Activated T-helper 1 cell treated with anti-CD3 and anti-CD28 coated beads, Interleukin-2, amount 50 U/mL, for 16 hours (primary cell): ENCODE measurements at places on chromosomes 4 and X.

GRCh38 chrX:149718757-149719156, 6.9 kb downstream of the MAGEA11 start:
- no peak for DNase-seq

DNA sequence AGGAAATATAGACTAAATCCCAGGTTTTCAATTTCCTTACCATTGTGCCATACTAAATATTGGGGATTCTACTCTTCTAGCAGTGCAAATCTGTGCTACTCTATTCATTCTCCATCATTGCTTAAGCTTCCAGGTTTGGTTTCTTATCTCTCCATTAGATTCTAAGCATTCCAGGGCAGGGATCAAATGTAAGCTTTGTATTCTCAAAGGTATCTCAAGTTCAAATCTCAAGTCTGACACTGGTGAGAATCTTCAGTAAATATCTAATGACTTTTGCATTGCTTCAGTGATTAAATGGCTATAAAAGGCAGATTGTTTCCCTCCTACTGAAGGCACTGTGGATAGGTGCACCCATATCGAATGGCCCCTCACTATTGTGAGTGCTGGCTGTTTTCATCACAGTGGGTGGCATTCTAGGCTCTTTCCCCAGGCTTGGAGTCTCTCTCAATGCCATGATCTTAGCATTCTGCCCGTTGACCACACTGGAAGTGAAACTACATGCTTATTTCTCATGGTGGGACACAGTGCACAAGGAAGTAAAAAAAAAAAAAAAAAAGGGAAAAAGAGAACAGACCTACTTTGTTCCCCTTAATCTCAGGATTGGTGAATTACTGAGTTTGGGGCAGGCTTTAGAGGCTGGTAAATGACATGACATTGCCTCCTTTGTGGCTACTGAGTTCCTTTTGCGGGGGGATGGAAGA, 28.7 kb downstream of the FAM9C start:
- DNase-seq = no peak

DNA sequence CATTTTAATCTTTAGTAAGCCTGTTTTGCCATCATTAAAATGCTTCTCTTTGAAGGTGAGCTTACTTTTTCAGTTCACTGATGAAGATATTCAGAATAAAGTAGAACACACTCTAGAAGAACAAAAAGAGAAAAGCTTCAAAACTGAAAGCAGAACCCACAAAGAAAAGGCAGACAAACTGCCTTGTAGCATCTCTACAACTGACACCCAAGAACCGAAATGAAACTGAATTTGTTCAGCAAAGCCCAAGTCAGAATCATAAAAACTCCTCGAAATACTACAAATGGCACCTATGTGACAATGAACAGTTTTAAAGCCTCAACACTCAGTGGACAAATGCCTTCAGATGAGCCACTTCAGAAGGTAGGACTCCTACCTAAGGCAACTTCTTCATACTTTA, 83.6 kb downstream of the MAML3 start:
- no peak for DNase-seq

- no peak for DNase-seq
Measured at GRCh38 chr4:118335324-118335723, 17.5 kb downstream of the PRSS12 start.

DNA sequence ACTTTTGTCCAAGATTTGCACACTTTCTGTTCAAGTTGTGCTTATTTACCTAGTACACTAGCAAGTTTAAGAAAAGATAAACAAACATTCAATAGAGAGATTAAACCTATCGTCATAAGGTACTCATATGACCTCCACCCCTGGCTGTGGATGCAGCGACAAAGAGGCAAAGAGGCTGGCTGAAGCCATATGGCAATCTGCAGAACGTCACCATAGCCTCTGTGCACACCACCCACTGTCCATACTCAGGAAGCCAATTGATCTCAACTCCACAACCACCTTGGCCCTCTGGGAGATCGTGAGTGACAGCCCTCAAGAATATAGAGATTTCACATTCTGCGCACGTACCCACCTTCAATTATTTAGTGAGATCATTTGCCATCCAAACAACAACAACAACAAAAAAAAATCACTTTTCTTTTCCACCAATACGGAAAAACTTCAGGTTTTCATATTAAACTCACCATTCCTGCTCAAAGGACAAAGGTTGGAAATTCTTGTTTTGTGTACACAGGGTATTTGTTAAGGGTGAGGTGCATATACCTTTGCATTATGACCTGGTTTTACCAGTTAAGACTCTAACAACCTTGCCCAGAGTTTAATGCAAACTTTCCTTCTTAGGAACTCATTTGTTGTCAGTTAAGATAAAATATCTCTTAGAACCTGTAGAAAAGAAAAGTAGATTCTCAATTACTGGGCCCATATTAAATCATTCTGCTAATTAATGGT, 243.0 kb upstream of the FSTL5 start:
- no peak for DNase-seq

GRCh38 chr4:4831825-4832224, 27.6 kb upstream of the MSX1 start:
- DNase-seq = no peak

GRCh38 chrX:72028701-72029470, 102.8 kb downstream of the RTL5 start:
- DNase-seq = no peak

DNA sequence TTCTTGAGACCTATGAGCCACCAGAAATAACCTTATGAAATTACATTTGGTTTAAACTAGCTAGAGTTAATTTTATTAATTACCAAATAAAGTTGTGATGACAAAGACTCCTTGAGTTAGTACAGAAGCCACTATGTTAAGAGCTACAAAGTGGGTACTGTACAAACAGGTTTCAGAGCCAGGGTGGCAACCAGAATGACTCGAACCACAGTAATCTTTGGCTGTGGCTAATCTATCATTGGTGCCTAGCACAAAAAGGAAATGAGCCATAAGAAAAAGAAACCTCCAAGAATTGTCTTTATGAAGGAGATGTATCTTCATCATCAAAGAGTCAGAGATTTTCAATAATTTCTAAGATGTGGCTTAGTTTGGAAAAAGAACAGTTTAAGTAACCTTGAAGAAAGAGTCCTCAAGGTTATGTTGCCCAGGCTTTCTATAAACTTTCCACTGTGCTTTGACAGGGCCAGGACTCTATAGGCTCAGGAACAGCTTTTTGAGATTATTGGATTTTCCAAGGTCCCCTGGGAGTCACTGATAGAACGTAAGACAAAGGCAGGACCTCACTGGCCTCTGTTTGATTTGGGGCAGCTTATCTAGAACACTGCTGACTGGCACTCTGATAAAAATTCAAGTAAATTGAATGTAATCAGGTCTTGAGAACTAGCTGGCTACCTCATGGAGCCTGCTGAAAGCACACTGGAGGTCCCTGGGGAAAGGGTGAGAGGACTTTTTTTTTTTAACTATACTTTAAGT, 777.7 kb downstream of the STIM2 start:
- no peak for DNase-seq

DNA sequence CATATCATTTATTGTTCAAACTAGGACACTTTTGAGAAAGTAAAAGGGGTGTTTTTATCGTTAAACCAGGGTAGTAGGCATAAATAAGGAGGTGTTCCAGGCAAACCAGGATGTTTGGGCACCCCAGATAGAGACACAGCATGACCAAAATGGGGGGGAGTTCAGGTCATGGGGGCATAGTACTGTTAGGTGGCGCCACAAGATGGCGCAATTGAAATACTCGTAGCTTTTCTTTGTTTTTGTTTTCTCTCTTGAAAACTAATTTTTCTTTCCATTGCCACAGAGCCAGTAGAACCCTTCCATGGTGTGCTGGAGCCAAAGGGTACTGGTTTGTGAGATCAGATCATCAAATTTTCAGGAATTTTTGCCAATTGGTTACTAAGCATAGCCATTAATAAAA, 283.4 kb downstream of the BCOR start:
- no peak for DNase-seq

DNA sequence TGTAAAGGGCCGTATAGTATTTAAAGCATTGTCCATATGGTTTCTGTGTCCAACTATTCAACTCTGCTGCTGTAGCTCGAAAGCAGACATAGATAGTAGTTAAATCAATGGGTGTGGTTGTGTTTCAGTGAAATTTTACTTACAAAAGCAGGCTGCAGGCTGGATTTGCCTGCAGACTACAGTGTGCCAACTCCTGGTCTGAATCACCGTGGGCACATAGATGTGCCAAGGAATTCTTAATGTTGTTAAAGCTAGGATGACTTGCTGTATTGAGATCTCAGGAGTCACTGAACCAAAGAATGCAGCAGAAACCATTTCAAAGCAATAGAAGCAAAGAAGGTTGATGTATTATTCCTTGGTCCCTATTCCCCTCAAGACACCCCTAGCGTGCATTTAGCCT, 379.0 kb downstream of the STIM2 start:
- DNase-seq = no peak

DNA sequence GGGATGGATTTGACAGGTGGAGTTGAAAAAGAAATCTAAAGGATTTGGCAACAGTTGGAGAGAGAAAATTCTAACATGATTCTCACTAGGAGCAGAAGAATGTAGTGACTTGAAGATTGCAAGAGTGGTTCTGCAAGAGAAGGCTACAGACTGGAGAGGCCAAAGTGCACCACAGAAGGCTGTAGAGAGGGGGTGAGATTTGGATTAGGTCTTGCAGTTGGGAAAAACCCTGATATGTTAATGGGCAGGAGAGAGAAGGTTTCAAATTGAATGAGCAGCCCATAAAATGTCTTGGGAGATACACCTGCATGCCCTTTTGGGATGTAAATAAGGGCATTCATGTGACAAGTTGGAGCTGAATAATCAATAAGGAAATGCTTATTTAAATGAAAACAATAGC, 14.7 kb upstream of the VEGFD start:
- no peak for DNase-seq

DNA sequence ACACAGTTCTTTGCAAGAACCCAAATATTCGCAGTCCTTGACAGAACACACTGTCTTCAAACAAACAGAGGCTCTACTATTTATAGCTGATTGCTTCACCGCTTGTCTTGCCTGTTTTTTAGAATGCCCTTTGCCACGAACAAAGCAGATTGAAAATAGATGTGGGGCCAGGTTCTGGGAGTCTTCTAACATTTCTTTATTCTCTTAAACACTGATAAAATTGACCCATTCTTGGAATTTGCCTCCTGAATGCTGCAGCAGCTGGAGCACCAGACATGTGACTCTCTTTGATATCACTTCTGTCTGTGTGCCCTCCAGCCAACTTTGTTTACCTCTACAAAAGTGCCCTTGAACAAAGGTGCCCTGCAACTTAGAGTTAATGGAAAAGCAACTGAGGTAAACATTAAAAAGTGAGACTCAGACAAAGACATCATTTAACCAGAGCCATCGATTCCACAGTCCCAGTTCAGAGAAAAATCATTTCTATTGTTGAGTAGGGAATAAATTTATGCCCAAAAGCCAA, 64.2 kb upstream of the SPP1 start:
- DNase-seq = no peak

- no peak for DNase-seq
Measured at GRCh38 chr4:24794480-24794879, 893 bp upstream of the SOD3 start.

DNA sequence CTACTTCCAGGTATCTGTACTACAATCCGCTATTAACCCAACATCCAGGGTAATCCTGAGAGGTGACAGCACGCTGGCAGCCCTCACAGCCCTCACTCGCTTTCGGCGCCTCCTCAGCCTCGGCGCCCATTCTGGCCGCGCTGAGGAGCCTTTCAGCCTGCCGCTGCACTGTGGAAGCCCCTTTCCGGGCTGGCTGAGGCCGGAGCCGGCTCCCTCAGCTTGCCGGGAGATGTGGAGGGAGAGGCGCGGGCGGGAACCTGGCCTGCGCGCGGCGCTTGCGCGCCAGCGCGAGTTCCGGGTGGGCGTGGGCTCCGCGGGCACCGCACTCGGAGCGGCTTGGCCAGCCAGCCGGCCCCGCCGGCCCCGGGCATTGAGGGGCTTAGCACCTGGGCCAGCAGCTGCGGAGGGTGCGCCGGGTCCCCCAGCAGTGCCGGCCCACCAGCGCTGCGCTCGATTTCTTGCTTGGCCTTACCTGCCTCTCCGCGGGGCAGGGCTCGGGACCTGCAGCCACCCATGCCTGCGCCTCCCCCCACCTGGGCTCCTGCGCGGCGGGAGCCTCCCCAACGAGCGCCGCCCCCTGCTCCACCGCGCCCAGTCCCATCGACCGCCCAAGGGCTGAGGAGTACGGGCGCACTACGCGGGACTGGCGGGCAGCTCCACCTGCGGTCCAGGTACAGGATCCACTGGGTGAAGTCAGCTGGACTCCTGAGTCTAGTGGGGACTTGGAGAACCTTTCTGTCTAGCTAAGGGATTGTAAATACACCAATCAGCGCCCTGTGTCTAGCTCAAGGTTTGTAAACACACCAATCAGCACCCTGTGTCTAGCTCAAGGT, 87.3 kb downstream of the PRSS12 start:
- DNase-seq = no peak

DNA sequence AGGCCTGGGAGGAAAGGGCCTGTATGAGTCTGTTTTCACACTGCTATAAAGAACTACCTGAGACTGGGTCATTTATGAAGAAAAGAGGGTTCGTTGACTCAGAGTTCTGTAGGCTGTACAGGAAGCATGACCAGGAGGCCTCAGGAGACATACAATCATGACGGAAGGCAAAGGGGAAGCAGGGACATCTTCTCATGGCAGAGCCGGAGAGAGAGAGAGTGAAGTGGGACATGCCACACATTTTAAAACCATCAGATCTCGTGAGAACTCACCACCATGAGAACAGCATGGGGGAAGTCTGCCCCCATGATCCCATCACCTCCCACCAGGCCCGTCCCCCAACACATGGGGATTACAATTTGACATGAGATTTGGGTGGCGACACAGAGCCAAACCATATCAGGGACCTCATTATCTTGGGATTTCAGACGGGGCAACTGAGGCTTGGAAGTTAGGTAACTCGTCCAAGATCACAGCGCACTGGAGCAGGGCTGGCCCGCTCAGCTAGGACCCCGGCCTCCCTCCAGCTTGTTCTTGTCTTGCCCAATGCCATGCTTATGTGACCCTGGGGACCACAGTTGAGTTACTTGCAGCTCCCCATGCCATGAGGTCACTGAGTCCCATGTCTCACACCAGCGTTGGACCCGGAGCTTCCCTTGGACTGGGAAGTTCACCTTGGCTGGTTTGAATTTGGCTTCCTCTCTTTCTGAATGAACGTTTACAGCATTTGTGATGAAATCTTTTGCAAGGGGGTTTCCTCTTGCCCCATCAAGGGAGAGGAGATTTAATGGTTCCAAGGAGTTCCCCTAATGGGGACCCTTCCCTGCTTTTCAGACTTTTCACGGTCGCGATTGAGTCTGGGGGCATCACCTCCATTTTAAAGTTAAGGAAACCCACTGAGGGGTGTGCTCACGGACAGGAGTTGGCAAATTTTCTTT, 18.1 kb downstream of the HTRA3 start:
- DNase-seq = no peak

DNA sequence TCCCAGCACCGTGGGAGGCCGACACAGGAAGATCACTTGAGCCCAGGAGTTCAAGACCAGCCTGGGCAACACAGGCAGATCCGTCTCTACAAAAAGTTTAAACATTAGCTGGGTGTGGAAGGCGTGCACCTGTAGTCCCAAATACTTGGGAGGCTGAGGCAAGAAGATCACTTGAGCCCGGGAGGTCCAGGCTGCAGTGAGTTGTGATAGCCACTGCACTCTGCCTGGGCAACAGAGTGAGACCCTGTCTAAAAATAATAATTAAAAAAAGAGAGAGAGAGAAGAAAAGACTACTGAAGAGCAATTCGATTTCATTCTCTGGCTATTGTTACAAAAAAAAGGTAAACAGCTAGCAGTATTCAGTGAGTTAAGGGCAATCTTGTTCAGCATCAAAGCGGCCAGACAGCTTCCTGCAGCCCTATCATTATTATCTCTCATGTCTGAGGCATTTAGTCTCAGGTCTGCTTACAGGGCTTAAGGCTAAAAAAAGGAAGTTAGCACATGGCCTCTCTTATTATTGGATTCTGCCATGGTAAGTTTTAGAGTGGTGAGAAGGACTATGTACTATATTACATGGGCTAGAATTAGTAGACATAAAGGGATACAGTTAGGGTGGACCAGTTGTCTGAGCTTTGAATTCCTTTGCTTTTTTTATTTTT, 37.9 kb downstream of the ARHGEF6 start:
- DNase-seq = no peak
